NCI-H460 (cell line): ENCODE measurements at places on chromosomes 6 and 20.
A peak's percentile ranks its signal among the peaks of the same experiment; 100 is the strongest.

- DNase-seq = no peak
These were observed 182.8 kb downstream of the ZMYND8 start for GRCh38 chr20:47173596-47174216.

DNA sequence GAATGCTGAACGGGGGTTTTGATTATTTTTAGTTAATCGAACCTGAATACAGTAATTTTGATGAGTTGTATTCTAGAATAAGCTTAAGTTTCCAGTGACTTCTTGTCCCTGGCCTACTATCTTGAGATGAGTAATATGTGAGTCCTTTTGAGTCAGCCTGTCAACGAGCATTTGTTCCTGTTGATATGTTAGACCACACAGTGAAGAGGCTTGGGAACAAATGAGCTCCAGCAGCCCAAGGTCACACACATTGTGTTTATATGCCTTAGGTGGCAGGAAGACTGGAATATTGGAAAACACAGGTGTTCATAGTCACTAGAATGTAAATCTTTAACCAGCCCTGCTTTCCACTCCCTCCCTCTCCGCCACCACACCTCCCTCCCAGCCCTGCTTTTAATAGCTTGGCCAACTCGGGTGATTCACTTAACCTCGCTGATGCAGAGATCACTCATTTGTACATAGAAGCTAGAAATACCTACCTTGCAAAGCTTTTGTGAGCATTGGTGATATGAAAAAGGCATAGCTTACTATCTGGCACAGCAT is 9.1 kb downstream of the SMPDL3A start:
- DNase-seq = no peak

GRCh38 chr20:64079273-64080012 is at the start of gene RGS19:
TSS of gene RGS19 (minus strand) at chr20:64079518. CDS start at chr20:64076886, 2,632 bp downstream.
- peak; percentile 69 for DNase-seq

- DNase-seq = no peak
These were observed 193.3 kb downstream of the LY86 start for GRCh38 chr6:6781873-6782227.

- no peak for DNase-seq
These were observed 58.0 kb downstream of the PRL start for GRCh38 chr6:22238861-22239260.
